ENCODE measurements at places on chromosomes 1 and 21. TPM values are rescaled to one million over a fixed set of nuclear protein-coding genes. Genes with fewer than 3 reads are reported as not detected.
A peak's percentile ranks its signal among the peaks of the same experiment; 100 is the strongest.

- peak overlapping the region; percentile 80 for H3K27ac ChIP-seq
- H3K27me3 ChIP-seq, result peaks cover 27% of the 10 kb centered on the region
- H3K36me3 ChIP-seq, result no peaks in the 10 kb centered on the region
Observed at GRCh38 chr1:156707417-156708217, 2.2 kb upstream of the CRABP2 start.

GRCh38 chr1:209862391-209863356, 34.9 kb downstream of the UTP25 start:
- no peaks in the 10 kb centered on the region for H3K36me3 ChIP-seq
- H3K4me3 ChIP-seq, result no peak overlapping the region
- peaks cover 22% of the 10 kb centered on the region for H3K27me3 ChIP-seq
- H3K4me1 ChIP-seq, result no peaks in the 10 kb centered on the region
- no peak overlapping the region for H3K27ac ChIP-seq

- no peak for DNase-seq
- H3K27ac ChIP-seq, result no peak overlapping the region
- H3K4me3 ChIP-seq, result peak overlapping the region; percentile 58
- H3K36me3 ChIP-seq, result no peaks in the 10 kb centered on the region
- peaks cover 3% of the 10 kb centered on the region for H3K4me1 ChIP-seq
Observed at GRCh38 chr1:77282187-77282865, 507 bp downstream of the AK5 start.

DNA sequence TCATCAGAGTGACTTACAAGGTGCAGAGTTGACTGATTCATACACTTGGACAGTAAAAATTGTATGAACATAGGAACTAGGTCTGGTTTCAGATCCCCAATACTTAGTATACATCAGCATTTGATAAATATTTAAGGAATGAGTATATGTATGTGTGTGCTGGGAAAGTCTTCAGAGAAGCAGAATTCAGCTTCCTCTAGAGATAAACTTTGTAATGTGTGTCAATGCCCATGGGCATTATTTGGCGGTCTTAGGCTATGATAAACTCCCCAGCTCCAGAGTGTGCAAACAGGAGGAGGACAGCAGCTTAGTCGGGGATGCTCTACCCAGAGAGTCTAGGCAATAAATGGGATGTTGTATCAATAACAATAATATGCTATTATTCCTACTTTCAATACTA, 2.9 kb upstream of the CAMK1G start:
- no peak for DNase-seq
- no peak overlapping the region for H3K4me3 ChIP-seq
- H3K27ac ChIP-seq, result no peak overlapping the region

DNA sequence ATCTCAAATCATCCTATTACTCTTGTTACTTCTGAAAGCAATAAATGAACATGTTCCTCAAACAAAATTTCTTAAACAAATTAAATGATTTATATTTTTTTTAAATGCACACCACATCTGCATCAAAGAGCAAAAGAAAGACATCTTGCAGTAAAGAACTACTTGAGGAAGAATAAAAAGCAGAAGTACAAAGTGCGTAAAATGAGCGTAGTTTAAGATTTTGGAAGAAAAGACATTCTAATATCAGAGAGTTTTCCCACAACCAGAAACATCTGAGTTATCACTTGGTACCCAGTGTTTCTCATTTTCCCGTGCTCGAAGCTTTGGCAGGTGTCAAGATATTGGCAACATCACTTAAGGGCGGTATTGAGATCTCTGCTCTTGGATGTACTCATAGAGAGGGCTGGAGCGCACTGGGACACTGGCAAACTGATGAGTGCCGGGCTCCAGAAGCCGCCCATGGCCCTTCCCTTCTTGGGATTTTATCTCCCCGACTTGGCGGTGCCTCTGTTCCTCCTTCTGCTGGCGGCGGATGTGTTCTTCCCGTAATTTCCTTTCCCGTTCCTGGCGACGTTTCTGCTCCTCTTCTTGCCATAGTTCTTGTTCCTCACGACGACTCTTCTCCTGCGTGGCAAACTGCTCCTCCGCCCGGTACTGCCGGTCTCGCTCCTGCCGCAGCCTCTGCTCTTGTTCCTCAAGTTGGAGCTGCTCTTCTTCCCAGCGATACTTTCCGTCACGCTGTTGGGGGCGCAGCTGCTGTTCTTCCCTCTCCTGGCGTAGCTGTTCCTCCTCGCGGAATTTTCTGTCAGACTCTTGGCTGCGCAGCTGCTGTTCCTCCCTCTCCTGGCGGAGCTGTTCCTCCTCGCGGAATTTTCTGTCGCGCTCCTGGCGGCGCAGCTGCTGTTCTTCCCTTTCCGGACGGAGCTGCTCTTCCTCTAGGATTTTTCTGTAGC, 7.9 kb downstream of the TCHH start:
- peaks cover 42% of the 10 kb centered on the region for H3K4me1 ChIP-seq
- no peak for DNase-seq
- no peaks in the 10 kb centered on the region for H3K36me3 ChIP-seq
- H3K27me3 ChIP-seq, result peaks cover 100% of the 10 kb centered on the region
- H3K27ac ChIP-seq, result no peak overlapping the region
- peak overlapping the region; percentile 53 for H3K4me3 ChIP-seq

DNA sequence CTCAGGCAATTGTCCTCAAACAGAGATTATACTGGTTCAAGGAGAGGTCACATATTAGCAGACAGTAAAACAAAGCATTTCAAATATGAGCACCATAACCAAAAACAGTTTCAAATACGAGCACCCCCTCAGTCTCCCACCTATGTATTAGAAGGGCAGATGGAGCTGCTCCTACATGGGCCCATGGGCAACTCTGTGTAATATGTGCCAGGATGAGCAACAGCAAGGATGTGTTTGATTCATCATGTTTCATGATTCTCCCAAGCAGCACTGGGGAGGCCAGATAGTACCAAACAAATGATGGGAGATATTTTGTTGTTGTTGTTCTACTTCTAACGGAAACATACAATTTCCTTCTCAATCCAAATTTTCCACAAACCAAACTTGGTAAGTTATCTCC, 8.9 kb downstream of the ADSS2 start:
- H3K4me1 ChIP-seq, result peaks cover 20% of the 10 kb centered on the region
- H3K4me3 ChIP-seq, result no peak overlapping the region
- H3K27me3 ChIP-seq, result no peaks in the 10 kb centered on the region
- DNase-seq, result no peak
- H3K27ac ChIP-seq, result no peak overlapping the region

GRCh38 chr1:12246584-12246983, 16.8 kb downstream of the VPS13D start:
- no peaks in the 10 kb centered on the region for H3K27me3 ChIP-seq
- no peaks in the 10 kb centered on the region for H3K36me3 ChIP-seq
- H3K27ac ChIP-seq, result no peak overlapping the region
- no peaks in the 10 kb centered on the region for H3K4me1 ChIP-seq

GRCh38 chr1:94873520-94874351, 53.2 kb downstream of the CNN3 start:
- no peak for DNase-seq
- no peaks in the 10 kb centered on the region for H3K36me3 ChIP-seq
- H3K4me1 ChIP-seq, result peaks cover 19% of the 10 kb centered on the region
- H3K27me3 ChIP-seq, result no peaks in the 10 kb centered on the region
- H3K27ac ChIP-seq, result peak overlapping the region; percentile 28

GRCh38 chr1:17673329-17674072, 81.6 kb upstream of the ACTL8 start:
- no peaks in the 10 kb centered on the region for H3K27me3 ChIP-seq
- no peak overlapping the region for H3K4me3 ChIP-seq
- DNase-seq, result peak; percentile 19
- H3K4me1 ChIP-seq, result peaks cover 32% of the 10 kb centered on the region

- no peak for DNase-seq
- H3K4me3 ChIP-seq, result no peak overlapping the region
- H3K27ac ChIP-seq, result no peak overlapping the region
- H3K4me1 ChIP-seq, result peaks cover 59% of the 10 kb centered on the region
- H3K27me3 ChIP-seq, result no peaks in the 10 kb centered on the region
Observed at GRCh38 chr1:10056599-10056987, 23.8 kb downstream of the UBE4B start.

DNA sequence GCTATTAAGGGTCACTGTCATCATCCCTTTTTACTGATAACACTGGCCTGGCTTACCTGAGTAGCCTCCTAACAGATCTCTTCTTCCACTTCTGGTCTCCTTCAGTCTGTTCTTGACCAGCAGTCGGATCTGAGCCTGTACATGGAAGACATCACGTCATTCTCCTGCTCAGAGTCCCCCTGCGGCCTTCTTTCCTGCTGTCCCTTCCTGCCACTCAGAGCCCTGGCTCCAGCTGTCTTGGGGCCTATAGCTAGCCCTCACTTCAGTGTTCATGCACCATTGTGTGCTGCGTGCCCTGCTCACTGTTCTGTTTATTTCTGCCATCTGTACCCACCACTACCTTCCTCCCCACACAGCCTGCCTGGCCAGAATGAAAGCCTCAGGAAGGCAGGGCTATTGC, 8.4 kb downstream of the ADARB1 start:
- no peaks in the 10 kb centered on the region for H3K36me3 ChIP-seq
- H3K4me1 ChIP-seq, result peaks cover 83% of the 10 kb centered on the region
- H3K4me3 ChIP-seq, result no peak overlapping the region
- H3K27ac ChIP-seq, result no peak overlapping the region
- H3K27me3 ChIP-seq, result no peaks in the 10 kb centered on the region

Gene RAP1GAP
- total RNA-seq, result 4.6 TPM

Gene HRNR
- total RNA-seq, result not detected

Gene GUCA2B
- total RNA-seq, result not detected

Gene HUNK
- total RNA-seq, result 0.05 TPM

Gene FAM3B
- total RNA-seq, result not detected

Gene NBPF4
- total RNA-seq, result not detected

Gene OR2T35
- total RNA-seq, result not detected

Gene FAAH
- total RNA-seq, result 9.8 TPM

Gene ZNF678
- total RNA-seq, result 2.5 TPM

Gene PRAMEF26
- total RNA-seq, result not detected

Gene RGS7
- total RNA-seq, result not detected

Gene DCDC2B
- total RNA-seq, result not detected

Gene AGO3
- total RNA-seq, result 12.3 TPM
